Activated CD4-positive, alpha-beta T cell treated with anti-CD3 and anti-CD28 coated beads for 36 hours (primary cell): ENCODE measurements at places on chromosomes 13 and 19. TPM values are rescaled to one million over a fixed set of nuclear protein-coding genes. Genes with fewer than 3 reads are reported as not detected.
A peak's percentile ranks its signal among the peaks of the same experiment; 100 is the strongest.

- no peak overlapping the region for H3K4me3 ChIP-seq
- H3K4me1 ChIP-seq, result no peaks in the 10 kb centered on the region
- DNase-seq, result no peak
- peaks cover 11% of the 10 kb centered on the region for H3K36me3 ChIP-seq
These were observed 9.5 kb downstream of the ACTMAP start for GRCh38 chr19:40740747-40741146.

DNA sequence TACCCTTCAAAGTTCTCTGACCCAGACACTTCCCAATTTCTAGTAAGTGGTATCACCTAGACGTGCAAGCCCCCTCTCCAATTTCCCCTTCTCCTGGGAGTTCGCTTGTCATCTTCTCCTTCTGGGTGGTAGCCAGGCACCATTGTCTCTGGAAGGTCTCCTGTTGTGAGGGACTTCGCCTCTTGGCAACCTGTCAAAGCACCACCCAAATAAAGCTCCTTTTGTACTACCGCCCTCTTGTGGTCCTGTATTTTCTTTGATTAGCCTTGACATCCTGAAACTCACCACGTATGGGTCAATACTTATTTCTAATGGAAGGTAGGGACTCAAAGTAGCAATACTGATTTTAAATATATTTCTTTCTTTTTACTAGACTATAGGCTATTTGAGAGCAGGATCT lies 8.2 kb downstream of the GPC5 start:
- H3K4me3 ChIP-seq, result no peak overlapping the region
- peak; percentile 30 for DNase-seq

DNA sequence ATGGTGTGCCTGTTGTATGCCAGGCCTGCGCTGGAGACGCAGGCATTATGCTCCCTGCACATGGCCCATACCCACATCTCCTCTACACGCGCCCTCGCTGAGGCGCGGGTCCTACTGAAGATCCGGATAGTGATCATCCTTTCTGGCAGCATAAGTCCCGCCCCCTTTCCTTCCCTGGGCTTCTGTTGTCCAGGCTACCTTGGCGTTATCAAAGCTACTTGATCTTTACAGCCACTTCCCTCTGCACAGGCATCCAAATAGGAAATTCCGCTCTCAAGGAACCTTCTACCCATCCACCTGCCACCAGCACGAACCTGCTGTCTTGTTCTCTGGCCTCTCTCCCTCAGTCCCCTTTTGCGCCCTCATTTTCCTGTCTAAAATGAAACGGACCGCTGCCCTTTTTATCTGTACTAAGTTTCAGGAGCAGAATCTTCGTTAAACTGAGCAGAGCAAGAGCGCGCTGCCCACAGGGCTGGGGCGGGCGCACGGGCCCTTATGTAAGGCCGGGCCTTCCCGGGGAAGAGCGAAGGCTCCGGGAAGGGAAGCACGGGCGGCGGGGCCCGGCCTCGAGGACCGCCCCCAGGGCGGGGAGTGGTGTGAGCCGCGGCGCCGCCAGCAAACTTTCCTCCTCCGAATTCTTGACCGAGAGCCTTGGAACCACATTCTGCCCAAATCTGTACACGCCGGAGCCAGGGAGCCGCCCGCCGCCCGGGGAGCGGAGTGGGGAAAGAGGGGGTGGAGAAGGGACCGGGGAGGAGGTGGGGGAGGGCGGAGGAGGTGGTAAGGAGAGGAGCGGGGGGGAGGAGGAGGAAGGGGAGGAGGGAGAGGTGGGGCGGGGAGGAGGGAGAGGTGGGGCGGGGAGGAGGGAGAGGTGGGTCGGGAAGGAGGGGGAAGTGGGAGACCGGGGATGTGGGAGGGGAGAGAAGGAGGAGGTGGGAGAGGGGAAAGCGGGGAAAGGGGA lies 920 bp upstream of the UBE2L5 start:
- peak overlapping the region; percentile 77 for H3K4me3 ChIP-seq
- H3K36me3 ChIP-seq, result no peaks in the 10 kb centered on the region
- H3K4me1 ChIP-seq, result peaks cover 15% of the 10 kb centered on the region
- H3K27me3 ChIP-seq, result no peaks in the 10 kb centered on the region

GRCh38 chr13:34201050-34201913 lies 383.3 kb downstream of the RFC3 start:
- no peaks in the 10 kb centered on the region for H3K36me3 ChIP-seq
- H3K27me3 ChIP-seq, result no peaks in the 10 kb centered on the region
- no peaks in the 10 kb centered on the region for H3K4me1 ChIP-seq
- H3K4me3 ChIP-seq, result no peak overlapping the region

DNA sequence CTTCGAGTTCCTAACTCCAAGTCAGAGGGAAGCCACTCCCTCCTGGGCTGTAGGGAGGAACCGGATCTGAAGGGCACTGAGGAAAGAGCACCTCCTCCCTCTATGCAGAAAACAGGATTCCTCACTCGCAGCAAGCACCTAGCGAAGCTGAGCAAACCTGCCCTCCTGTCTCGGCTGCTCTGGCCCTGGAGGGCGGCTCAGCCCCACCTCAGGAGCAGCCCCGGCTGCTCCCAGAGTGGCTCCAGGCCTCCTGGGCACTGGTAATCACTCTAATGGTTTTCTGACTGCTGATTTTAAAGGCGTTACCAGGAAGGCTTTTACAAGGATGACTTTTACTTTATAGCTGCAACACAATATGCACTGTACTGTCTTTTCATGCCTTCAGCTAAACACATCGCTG lies 312.5 kb downstream of the TEX29 start:
- no peak overlapping the region for H3K27ac ChIP-seq
- no peak for DNase-seq
- peaks cover 4% of the 10 kb centered on the region for H3K27me3 ChIP-seq
- no peaks in the 10 kb centered on the region for H3K36me3 ChIP-seq

- H3K4me3 ChIP-seq, result peak overlapping the region; percentile 97
- H3K27me3 ChIP-seq, result no peaks in the 10 kb centered on the region
- peak overlapping the region; percentile 99 for H3K27ac ChIP-seq
- H3K36me3 ChIP-seq, result peaks cover 33% of the 10 kb centered on the region
These were observed 933 bp upstream of the UQCR11 start for GRCh38 chr19:1606138-1606651.

DNA sequence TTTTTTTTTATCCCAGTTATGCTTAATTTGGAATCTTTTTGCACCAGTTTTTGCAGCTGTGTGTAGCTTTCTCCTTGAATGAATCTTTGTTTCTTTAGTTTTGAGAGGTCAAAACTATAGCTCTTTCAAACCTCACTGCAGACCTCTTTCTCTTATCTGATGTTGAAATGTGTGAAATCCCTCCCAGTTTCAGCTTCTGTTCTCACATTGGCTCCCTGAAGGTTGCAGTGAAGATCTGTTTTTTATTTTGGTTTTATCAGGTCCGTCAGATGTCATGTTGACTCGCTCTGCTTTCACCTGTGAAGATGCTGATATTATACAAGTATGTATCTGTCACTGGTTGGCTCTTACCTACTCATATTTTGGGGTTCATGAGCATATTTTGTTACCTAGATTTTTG lies 372.0 kb downstream of the RFC3 start:
- H3K27ac ChIP-seq, result no peak overlapping the region
- no peaks in the 10 kb centered on the region for H3K27me3 ChIP-seq
- H3K4me3 ChIP-seq, result no peak overlapping the region

DNA sequence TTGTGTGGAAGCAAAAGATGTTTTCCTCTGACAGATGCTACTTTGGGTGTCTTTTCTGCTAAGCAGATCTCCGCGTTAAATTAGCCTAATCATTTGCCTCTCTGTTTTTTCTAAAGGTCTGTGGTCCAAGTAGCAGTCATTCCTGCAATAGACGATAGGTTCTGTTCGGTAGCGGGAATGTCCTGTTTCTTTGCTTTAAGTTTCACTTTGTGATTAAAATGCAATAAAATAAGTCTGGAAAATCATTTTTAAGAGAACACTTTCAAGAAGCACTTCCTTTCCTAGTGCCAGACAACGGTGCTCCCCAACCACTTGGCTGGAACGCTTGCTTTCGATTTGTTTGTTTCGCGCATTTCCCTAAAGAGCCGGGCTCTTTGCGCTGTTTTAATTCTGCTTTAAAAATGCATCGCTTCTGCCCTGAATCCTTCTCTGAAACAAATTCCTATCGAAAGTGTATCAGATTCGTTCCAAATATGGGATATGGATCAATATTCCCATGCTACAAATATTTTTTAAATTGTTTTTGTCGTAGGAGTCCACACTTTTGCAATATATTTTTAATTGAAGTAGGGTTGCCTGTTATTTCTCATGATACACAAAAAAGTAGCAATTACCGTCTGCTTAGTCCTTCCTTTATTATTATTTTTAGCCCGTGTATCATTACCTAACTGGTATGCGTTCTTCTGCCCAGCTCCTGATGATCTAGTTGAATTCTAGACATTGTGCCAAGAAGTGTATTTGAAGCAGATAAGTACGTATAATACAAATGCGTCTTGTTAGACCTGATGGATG lies 14.2 kb downstream of the ZIC2 start:
- peaks cover 14% of the 10 kb centered on the region for H3K4me1 ChIP-seq
- peaks cover 2% of the 10 kb centered on the region for H3K36me3 ChIP-seq
- no peak overlapping the region for H3K4me3 ChIP-seq
- no peak overlapping the region for H3K27ac ChIP-seq

DNA sequence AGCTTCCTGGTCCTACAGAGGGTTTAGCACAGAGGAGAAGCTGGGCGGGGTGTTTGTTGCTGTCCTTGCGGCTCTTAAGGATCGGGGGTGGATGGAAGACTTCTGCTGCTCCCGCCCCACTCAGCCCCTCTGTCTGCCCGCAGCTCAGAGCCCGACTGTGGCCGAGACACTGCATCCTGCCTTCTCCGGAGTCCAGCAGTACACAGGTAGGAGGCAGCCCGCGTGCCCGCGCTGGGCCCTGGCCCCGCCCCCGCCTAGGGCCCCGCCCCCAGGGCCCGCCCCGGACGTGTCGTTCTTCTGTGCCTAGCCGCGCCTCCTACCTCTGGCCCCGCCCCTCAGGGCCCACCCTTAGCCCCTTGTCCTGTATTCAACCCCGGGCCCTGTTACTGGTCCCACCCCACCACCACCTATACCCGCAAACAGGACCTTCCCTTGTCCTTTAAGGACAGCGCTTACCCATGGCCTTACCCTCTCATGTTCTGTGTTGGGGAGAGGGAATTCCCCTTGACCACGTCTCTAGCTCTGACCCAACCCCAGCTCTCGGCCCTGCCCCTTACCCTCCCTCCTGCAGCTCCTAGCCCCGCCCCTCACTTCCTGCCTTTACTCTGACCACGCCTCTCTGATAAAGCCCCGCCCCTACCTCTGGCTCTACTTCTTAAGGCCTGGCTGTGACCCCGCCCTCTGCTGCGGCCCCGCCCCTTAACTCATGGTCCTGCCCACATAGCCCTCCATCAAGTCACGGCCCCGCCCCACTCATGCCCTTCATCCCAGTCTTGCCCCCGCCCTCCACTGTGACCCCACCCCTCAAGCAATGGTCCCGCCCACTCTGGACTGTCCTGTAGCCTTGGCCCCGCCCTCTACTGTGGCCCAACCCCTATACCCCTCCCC lies 60.5 kb downstream of the CELF5 start:
- peaks cover 12% of the 10 kb centered on the region for H3K4me1 ChIP-seq
- H3K36me3 ChIP-seq, result no peaks in the 10 kb centered on the region
- H3K27me3 ChIP-seq, result peaks cover 19% of the 10 kb centered on the region

- H3K36me3 ChIP-seq, result peaks cover 36% of the 10 kb centered on the region
- no peak overlapping the region for H3K27ac ChIP-seq
- DNase-seq, result peak; percentile 24
- H3K4me1 ChIP-seq, result no peaks in the 10 kb centered on the region
These were observed 16.0 kb downstream of the SLC1A5 start for GRCh38 chr19:46772170-46773017.

- no peak for DNase-seq
- peaks cover 11% of the 10 kb centered on the region for H3K36me3 ChIP-seq
- peaks cover 45% of the 10 kb centered on the region for H3K4me1 ChIP-seq
- no peaks in the 10 kb centered on the region for H3K27me3 ChIP-seq
- H3K27ac ChIP-seq, result peak overlapping the region; percentile 93
These were observed 2.7 kb downstream of the PROSER1 start for GRCh38 chr13:39035204-39035603.

- H3K27me3 ChIP-seq, result no peaks in the 10 kb centered on the region
- no peaks in the 10 kb centered on the region for H3K36me3 ChIP-seq
- no peak for DNase-seq
- no peak overlapping the region for H3K27ac ChIP-seq
These were observed 379.6 kb downstream of the SLITRK6 start for GRCh38 chr13:85419611-85420010.

DNA sequence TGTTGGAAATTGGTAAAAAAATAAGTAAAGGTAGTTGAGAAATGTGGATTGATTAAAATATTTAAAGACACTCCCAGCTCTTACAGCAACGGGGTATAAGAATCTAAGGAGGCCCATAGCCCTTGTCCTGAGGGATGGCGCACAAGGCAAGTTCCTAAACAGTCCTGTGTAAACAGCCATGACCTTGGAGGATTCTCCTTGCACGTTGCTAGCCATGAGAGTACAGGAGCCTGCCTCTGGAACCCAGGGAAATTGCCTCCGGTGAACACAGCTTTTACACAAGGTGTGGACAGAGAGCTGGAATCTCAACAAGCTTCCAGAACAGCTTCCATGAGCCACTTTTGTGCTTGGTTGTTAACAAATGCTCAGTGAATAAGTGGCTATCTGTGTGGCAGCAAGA lies 378.2 kb downstream of the FOXO1 start:
- H3K27me3 ChIP-seq, result no peaks in the 10 kb centered on the region
- no peak overlapping the region for H3K4me3 ChIP-seq
- no peak for DNase-seq
- no peaks in the 10 kb centered on the region for H3K36me3 ChIP-seq
- no peak overlapping the region for H3K27ac ChIP-seq
- H3K4me1 ChIP-seq, result peaks cover 18% of the 10 kb centered on the region

GRCh38 chr19:37975596-37976515 lies 68.8 kb downstream of the SIPA1L3 start:
- H3K27ac ChIP-seq, result no peak overlapping the region
- no peak for DNase-seq
- H3K27me3 ChIP-seq, result no peaks in the 10 kb centered on the region
- H3K4me1 ChIP-seq, result no peaks in the 10 kb centered on the region
- H3K4me3 ChIP-seq, result no peak overlapping the region

DNA sequence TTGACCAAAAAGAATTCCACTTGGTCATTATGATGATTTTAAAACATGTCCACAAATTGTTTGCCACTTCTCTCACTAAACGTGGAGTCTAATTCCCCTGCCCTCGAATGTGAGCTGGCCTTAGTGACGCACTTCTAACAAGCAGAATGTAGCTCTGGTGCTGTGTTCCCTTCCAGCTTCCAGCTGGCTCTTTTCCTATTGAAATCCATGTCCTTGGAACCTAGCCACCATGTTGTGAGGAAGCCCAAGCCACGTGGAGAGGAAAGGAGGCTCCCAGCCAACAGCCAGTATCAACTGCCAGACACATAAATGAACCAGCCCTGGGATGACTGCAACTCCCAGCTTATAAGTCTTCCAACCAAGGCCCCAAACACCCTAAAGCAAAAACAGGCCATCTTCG lies 23.6 kb upstream of the CEBPA start:
- peaks cover 14% of the 10 kb centered on the region for H3K27me3 ChIP-seq
- H3K4me1 ChIP-seq, result no peaks in the 10 kb centered on the region
- H3K36me3 ChIP-seq, result no peaks in the 10 kb centered on the region
- no peak for DNase-seq

DNA sequence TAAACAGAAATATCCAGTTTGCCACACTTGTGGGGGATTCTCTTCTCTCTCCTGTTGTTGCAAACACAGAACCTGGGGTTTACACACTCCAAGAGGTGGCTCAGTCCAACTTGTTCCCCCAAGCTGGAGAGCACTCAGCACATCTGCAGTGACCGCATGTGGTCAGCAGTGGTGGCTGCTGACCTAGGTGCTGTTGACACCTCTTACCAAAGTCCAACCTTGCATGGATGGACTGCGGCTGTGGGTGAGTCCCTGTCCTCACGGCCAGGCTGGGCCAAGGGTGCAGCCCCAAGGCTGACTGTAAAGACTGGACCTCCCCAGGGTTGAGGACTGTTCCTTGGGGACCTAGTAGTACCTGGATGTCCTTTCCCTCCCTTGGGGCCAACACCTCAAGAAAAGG lies 6.1 kb downstream of the LRFN3 start:
- peaks cover 17% of the 10 kb centered on the region for H3K4me1 ChIP-seq
- no peak for DNase-seq
- no peaks in the 10 kb centered on the region for H3K27me3 ChIP-seq
- H3K27ac ChIP-seq, result no peak overlapping the region

Gene DCLK1
- not detected for total RNA-seq

Gene ZNF486
- 16.1 TPM for total RNA-seq

Gene TJP3
- 2.7 TPM for total RNA-seq

Gene DPF1
- total RNA-seq, result 0.91 TPM
